ENCODE measurements at places on chromosomes 5 and 9.

DNA sequence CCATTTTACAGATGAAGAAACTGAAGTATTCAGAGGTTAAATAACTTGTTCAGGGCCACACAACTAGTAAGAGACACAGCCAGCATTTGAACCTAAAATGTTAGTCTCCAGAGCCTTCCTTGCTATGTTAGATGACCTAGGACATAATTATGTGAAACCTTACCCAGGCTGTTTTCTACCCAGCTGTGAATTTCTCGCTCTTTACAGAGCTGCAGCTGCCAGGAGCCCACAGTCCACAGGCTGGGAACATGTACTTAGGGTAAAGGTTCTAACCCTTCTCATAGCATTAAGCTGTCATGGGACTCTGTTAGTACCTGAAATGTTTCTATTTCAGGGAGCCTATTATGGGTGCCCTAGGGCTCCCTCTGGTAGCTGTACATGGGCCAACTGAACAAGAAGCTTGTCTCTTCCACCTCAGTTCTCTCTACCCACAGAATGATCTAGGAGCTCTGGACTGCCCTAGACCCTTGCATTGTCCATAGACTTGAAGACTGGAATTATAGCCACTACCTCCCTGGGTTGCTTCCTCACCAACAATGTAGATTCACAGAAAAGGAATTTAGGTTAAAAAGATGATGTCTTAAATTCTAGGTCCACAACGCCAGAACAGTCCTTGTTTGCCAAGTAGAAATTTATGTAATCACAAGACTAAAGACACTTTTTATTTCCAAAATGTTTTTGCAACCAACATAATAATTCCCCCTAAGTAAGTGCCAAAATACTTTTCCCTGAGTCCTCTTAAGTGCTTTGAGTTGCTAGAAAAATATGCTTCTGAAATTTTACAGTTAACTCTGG lies 262.9 kb downstream of the PIK3R1 start:
- DNase-seq = peak; percentile 39

- no peak for DNase-seq
Observed at GRCh38 chr5:10635867-10636350, 72.0 kb downstream of the ANKRD33B start.

- DNase-seq = no peak
Observed at GRCh38 chr5:43171451-43171850, 20.6 kb upstream of the NIM1K start.

- peak; percentile 76 for DNase-seq
Observed at GRCh38 chr5:142012792-142013388, at the start of gene GNPDA1. GNPDA1 (minus strand) TSS chr5:142013027; CDS start chr5:142012035, 992 bp downstream.

- no peak for DNase-seq
Observed at GRCh38 chr5:14501353-14502293, 80.0 kb upstream of the OTULINL start.

DNA sequence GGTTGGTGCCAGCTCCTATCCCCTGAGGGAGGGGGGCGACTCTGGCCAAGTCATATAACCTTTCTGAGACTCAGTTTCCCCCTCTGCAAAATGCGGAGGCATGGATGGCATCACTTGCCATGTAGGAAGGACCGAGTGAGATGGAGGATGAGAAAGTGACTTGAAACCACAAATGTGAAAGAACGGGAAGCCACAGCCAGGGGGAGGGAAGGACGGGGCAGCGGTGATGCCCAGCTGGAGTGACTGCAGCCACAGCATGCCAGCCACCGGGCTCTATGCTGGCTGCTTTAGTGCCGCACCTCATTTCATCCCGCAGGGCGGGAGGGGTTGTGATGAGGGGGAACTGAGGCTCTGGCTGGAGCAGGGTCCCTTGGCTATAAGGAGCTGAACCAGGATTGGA lies 74.5 kb downstream of the HMCN2 start:
- DNase-seq = no peak

- DNase-seq = no peak
Observed at GRCh38 chr9:129422032-129422842, 198.7 kb downstream of the C9orf50 start.

- peak; percentile 65 for DNase-seq
Observed at GRCh38 chr5:126814721-126815404, 37.9 kb downstream of the LMNB1 start.

All from choroid plexus epithelial cell (primary cell).